ENCODE measurements at places on chromosomes 1 and 21.

- no peak for DNase-seq
Measured at GRCh38 chr1:12516741-12517140, 101.3 kb downstream of the DHRS3 start.

- no peak for DNase-seq
Measured at GRCh38 chr21:39776589-39776988, 31.6 kb downstream of the IGSF5 start.

GRCh38 chr1:223727541-223727940 lies 15.2 kb downstream of the CAPN2 start:
- no peak for DNase-seq

- no peak for DNase-seq
Measured at GRCh38 chr1:160061369-160062229, 8.4 kb downstream of the KCNJ10 start.

Data from activated naive CD4-positive, alpha-beta T cell (primary cell).